ENCODE measurements at places on chromosomes 3 and 15.

DNA sequence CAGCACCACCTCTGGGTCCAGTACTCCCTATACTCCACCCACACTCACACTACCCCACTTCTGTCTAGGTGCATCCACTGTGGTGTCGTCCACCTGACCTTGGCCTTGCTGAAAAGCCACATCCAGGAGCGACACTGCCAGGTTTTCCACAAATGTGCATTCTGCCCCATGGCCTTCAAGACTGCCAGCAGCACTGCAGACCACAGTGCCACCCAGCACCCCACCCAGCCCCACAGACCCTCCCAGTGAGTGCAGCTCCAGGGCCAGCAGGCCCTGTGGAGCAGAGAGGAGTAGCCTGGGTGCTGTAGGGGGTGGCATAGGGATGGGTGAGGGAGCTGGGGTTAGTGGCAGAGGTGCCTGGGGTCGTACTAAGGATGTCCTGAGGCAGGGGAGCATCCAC is 19.4 kb upstream of the ALPK3 start:
- no peak for DNase-seq

DNA sequence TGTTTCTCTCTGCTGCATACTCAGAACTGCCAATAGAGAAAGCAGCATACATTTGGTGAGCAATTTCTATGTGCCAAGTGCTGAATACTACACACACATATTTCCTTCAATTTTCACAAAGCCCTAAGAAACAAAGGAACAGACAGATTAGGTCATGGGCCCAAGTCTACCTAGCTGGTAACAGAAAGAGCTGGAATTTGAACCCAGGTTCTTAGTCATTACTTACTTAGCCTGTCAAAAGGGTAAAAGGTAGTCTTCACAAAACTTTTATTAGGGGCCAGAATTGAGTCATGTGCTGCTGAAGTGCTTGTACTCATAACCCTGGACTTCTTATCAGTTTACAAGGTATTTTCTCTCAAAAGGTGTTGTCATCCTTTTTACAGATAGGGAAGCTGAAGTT is 10.4 kb upstream of the ABHD17C start:
- no peak for DNase-seq

- no peak for DNase-seq
Observed at GRCh38 chr3:60456180-60456579, 795.1 kb downstream of the FHIT start.

DNA sequence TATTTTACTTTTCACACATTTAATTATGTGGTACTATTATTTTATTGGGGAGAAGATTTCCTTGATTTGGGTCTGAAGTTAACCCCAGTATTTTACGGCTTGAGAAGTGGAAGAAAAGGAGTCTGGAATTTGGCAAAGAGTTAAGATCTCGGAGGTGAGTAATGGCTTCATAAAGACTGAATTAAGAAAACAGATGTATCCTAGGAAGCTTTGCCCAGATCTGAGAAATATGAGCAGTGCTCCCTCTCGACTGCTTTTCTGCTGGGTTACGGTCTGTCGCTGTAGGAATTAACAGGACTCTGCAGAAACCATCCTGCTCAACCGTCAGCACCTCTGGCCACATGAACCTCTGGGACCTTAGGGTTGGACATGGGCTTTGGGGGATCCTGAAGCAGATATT is 163.6 kb upstream of the NDN start:
- DNase-seq: no peak

DNA sequence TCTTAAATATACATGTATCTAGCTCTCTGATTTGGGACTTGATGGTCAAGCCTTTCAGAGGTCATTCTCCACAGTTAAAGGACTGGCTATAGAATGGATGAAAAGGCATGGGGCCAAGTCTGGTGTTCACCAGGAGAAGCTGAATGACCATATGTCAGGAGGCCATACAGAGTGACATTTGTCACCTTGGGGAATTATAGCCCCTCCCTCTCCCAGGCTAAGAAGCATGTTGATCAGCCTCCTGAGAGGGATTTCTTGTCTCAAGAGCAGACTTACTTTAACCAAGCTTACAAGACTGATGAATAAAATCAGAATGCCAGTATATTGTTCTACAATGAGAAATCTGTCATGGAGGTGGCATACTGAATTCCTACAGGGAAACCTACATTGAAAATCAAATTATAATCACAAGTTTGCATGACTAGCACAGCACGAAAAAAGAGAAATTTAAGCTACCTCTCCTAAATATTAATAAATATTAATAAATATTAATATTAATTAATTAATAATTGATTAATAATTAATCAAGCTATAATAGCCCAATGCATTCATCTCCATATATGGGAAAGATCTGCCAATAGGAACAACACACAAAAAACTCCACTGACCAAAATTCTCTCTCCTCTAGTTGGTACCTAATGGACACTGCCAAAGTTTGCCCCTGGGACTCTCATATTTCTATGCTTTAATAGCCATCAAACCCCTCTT is 47.3 kb downstream of the ATP8B4 start:
- no peak for DNase-seq

DNA sequence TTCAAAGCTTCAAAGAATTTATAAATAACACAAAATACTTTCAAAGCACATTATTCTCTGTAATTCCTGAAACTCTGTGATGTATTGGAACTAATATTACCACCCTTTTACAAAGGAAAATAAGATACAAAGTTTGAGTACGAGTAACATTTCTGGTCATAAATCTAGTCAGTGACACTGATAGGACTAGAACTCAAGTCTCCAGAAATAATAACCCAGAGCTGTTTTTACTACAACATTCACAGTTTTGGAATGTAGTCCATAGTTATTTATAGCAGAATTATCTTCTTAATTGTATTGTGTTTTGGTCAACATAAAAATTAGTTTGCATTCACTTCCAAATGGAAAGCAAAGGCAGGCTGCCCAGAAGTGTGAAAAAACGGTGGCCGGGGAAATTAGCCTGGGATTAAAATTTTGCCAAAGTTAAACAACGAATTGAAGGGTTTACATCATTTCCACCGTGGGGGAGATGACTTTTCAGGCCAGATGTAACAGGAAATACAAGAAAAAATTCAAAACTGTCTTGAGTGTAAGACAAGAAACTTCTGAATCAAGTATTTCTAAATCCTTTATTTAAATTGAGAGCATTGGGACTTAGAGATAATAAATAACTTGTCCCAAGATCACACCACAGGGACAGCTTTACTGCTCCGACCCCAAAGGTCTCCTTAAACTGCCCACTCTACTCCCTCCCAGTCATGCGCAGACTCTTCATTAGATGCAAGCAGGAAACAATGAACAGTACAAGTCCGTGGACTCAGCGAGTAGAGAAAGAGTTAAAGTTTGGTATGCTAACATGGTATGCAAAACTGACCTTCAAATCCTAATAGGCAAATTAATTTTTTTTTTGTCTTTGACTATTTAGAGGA is 74.3 kb upstream of the VGLL4 start:
- peak; percentile 69 for DNase-seq

GRCh38 chr3:111861391-111861790 is 2.3 kb downstream of the PHLDB2 start:
- DNase-seq: no peak
